ENCODE measurements at places on chromosomes 7 and 10. TPM values are rescaled to one million over a fixed set of nuclear protein-coding genes. Genes with fewer than 3 reads are reported as not detected.

The AS3MT gene
- total RNA-seq = 3.3 TPM

The MYO3A gene
- not detected for total RNA-seq

The ABCA13 gene
- total RNA-seq = not detected

The DNAJB6 gene
- 106 TPM for total RNA-seq

The DKK1 gene
- 475 TPM for total RNA-seq

The PON3 gene
- 45.3 TPM for total RNA-seq

The ANKRD61 gene
- 0.22 TPM for total RNA-seq

The ITPRID1 gene
- total RNA-seq = not detected

The NPTX2 gene
- 0.17 TPM for total RNA-seq

The MPP7 gene
- not detected for total RNA-seq

The TRRAP gene
- total RNA-seq = 19.9 TPM

The GSDME gene
- 36.5 TPM for total RNA-seq

The AFAP1L2 gene
- total RNA-seq = 27.3 TPM

The ZNF425 gene
- total RNA-seq = 1.9 TPM

The ENTPD1 gene
- 0.17 TPM for total RNA-seq

The LRRC18 gene
- total RNA-seq = not detected

The TAS2R41 gene
- not detected for total RNA-seq

The SEPTIN7 gene
- 298 TPM for total RNA-seq

The LSM5 gene
- 94.1 TPM for total RNA-seq

The C10orf67 gene
- total RNA-seq = not detected

The HABP2 gene
- 0.12 TPM for total RNA-seq

The PTF1A gene
- not detected for total RNA-seq

The INA gene
- 29.7 TPM for total RNA-seq

The COBL gene
- total RNA-seq = 4.1 TPM

The SNCG gene
- total RNA-seq = 12.8 TPM

The DLX6 gene
- total RNA-seq = not detected

The CRHR2 gene
- not detected for total RNA-seq

The KAZALD1 gene
- total RNA-seq = 2.3 TPM

The HOXA6 gene
- total RNA-seq = 1.9 TPM

All from A549 treated with ZK216348 at 1 μM for 4 hours (cell line).